ENCODE measurements at places on chromosomes 1 and 21.

- no peak for DNase-seq
Observed at GRCh38 chr1:225941187-225941941, at the start of gene LEFTY2. Gene LEFTY2, minus strand, starts transcription at chr1:225941220. Its CDS starts 80 bp downstream, at chr1:225941140.

- DNase-seq, result no peak
Observed at GRCh38 chr1:240743705-240744104, 131.8 kb upstream of the GREM2 start.

GRCh38 chr1:18160290-18160942 lies 52.8 kb downstream of the IGSF21 start:
- no peak for DNase-seq

DNA sequence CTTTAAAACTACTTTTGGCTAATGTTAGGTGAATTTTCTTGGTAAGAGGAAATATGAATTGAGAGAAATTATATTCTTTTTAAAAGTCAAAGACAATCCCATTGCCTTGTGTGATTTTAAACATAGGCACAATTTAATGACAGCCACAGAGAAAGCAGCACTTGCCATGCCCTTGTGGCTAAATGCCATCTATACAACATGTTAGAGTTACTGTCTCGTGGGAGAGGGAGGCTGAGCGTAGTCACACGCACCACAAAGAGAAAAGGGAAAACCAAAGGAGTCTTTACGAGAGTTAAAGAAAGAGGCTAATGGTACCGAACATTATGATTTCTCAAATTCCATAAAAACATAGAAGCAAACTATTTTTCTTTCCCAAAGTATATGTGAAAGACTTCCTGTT lies 537.9 kb downstream of the PTPRC start:
- DNase-seq, result no peak

DNA sequence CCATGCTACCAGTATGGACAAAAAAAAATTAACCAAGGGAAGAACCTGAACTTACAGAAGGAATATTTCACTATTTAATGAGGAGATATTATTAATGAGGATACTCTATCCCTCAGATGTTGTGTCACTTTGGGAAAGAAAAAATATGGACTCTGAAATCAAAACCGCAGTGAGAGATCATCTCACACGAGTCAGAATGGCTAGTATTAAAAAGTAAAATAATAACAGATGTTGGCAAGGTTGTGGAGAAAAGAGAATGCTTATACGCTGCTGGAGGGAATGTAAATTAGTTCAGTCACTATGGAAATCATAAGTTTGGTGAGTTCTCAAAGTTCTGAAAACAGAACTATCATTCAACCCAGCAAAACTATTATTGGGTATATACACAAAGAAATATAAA lies 30.9 kb downstream of the TNFSF4 start:
- DNase-seq, result no peak

- DNase-seq, result no peak
Observed at GRCh38 chr1:229030630-229031029, 240.3 kb upstream of the RAB4A start.

GRCh38 chr1:154456631-154457030 lies 45.4 kb upstream of the TDRD10 start:
- no peak for DNase-seq

DNA sequence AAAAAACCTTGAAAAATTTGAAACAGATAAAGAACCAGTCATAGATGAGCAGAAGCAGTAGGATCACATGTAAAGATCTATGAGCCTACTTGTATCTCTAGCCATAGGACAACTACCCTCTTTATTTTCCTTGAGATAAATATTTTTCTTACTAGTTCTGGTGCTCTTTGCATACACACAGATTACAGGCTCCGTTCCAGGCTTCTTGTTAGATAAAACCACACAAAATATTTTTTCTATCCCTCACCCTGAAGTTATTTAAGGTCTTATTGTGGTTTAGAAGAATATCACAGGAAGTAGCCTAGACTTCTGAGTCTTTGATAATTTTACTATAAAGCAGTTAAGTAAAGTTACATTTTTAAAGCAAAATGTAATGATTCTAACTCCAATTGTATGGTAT lies 512.2 kb downstream of the NEGR1 start:
- DNase-seq, result no peak

DNA sequence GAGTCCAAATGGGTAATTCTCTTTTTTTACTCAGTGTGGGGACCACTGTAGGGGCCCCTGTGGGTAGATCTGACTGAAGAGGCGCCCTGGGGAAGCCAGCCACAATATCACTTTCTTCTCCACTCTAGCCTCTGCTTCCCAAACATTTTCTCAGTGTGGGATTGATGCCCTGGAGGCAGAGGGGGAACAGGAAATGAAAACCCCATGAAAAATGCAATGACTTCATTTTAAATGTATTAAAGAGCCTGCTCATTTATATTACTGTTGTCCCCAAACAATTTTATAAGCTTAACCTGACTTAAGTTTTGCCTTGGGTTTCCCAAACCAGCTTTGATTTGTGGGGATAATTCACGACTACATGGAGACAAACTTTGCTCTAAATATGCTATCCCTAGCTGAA lies 181.9 kb downstream of the C1orf94 start:
- no peak for DNase-seq

DNA sequence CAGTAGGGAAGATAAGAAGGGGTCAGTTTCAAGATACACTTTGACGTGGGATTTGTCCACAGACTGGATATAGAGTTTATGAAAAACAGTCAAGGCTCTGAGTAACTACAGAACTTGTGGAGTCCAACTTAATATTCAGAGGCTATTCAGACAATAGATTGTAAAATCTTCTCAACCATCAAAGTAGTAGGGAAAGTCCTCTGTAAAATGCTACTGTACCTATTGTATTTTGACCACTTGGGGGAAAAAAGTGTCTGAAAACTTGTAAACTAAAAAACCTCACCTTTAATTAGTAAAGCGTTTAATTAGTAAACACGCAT lies 10.5 kb downstream of the PTP4A2 start:
- DNase-seq, result no peak

GRCh38 chr1:16195518-16195905 lies 16.9 kb downstream of the ARHGEF19 start:
- no peak for DNase-seq

GRCh38 chr1:186629341-186629740 lies 50.9 kb downstream of the PTGS2 start:
- DNase-seq, result no peak

DNA sequence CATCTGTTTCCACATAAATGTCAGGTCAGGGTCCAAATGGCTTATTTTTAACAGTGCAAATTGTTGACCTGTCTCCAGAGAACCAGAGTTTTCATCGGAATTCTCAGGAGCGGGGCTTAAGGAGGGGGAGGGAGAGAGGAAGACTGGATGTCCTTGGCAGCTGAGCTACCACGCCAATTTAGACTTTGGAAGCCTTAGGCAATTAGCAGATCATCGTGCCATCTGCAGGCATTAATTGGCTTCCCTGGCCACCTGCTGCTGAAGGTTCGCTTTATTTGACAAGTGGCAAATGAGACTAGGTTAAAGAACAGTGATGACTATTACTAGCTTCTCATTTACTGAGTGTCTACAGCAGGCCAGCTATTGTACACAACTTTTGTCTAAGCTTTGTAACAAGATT lies 43.7 kb downstream of the HLX start:
- DNase-seq, result no peak

DNA sequence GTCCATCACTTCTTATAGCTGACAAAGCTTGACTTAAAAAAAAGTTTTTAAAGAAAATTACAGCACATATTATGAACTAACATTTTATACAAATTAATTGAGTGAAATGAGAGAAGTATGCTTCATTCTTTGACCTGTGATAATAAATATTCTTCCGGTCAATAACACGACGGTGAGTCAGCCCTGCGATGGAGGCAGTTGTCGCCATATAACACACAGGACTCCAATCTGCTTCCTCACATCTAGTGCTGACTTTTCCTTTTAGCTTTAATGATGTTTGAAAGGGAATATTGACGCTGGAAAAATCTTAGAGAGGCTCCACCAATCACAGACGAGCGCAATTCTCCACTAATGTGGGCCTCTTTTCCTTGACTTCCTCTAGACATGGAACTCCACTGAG lies 166.9 kb upstream of the C1orf21 start:
- DNase-seq, result no peak

DNA sequence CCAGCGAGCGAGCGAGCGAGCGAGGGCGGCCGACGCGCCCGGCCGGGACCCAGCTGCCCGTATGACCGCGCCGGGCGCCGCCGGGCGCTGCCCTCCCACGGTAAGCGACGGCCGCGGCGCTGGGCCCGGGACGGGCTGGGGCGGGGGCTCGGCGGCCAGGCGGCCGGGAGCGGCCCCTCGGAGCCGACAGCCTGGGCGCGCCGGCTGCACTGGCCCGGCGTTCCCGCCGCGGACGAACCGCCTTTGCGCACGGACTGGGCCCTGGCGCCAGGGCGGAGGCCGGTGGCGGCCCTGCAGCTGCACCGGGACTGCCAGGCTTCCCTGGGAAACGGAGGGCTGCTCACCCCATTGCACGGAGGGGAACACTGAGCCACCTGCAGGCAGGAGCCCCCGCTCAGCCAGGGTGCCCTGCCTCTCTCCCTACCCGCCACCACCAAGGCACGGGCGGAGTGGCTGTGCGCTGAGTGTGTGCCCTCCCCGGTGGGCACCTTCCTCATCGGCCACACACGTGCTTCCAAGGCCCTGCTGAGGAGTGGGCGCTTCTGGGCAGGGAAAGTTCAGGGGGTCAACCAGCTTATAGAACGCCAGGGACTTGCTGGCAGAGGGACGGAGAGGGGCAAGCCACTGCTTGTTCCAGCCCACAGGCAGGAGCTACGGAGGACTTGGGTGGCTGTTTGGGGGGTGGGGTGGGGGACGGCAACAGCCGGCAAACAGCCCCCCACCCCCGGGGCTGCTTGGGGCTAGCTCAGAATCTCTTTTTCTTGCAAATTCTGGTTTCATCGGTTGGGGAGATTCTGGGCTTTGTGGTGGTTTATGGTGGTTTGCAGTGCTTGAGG lies 532 bp downstream of the CSF1 start:
- no peak for DNase-seq

- no peak for DNase-seq
Observed at GRCh38 chr1:3547055-3548005, 64.0 kb downstream of the MEGF6 start.

GRCh38 chr1:2027961-2028583 lies 8.9 kb downstream of the GABRD start:
- no peak for DNase-seq

- DNase-seq, result no peak
Observed at GRCh38 chr1:193661385-193661784, 475.0 kb upstream of the B3GALT2 start.

Measured in T-helper 9 cell (primary cell).